ENCODE measurements at places on chromosomes 2 and 18.

- no peak for DNase-seq
These were observed 439.0 kb downstream of the FBXO15 start for GRCh38 chr18:73708591-73708990.

GRCh38 chr2:104861351-104862057 lies 7.6 kb downstream of the POU3F3 start:
- no peak for DNase-seq

GRCh38 chr18:53443831-53444230 lies 780.6 kb downstream of the MBD2 start:
- no peak for DNase-seq

DNA sequence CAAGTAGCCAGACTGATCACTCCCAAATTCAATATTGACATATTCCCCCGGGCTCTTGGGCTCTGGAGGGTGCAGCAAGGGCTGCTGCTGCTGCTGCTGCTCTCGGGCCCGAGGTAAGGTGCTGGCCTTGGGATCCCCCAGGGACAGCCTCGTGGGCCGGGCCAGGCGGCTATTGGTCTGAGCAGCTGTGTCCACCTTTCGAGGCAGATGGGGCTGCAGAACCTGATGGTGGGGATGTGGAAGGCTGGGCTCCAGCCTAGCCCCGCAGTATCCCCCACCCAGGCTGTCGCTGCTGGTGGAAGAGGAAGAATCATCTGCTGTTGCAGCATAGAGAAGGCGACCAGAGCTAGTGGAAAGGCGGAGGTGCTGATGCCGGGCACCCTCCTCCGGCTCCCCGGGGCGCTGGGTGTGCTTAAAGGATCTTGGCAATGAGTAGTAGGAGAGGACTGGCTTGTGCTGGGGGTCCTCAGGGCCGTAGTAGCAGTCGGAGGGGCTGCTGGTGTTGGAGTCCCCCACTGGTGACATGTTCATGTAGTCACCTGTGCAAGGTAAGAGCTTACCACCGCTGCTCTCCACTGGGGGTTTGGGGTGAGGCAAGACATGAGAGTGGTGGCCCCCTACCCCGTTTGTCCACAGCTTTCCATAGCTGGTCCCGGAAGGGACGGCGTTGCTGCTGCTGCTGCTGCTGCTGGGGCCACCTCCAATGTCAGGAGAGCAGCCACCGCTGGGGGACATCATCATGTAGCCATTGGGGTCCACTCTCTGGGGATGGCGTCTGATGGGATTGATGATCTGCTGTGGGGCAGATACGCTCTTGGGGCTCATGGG lies 3.4 kb downstream of the IRS1 start:
- no peak for DNase-seq

DNA sequence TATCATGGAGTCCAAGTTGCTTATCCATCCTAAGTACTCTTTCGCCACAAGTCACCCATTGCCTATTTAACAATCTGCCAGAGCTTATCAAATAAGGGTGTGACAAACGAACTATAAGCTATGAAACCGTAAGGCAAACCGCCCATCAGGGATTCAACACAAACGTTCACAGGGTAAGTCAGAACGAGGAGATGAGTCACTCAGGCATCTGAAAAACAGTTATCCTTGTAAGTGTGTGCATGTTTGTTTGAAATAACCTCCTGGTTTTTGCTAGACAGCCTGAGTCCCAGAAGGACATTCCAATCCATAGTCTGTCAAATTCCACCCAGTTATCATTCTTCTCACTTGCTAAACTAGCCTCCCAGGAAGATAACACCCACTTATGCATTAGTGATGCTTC lies 299.1 kb downstream of the PAX3 start:
- no peak for DNase-seq

GRCh38 chr2:62149708-62150107 lies 46.2 kb upstream of the B3GNT2 start:
- DNase-seq = no peak

- DNase-seq = no peak
These were observed 167.5 kb downstream of the UPP2 start for GRCh38 chr2:158269143-158269542.

- no peak for DNase-seq
These were observed 1249.0 kb upstream of the FAM98A start for GRCh38 chr2:34848132-34848531.

DNA sequence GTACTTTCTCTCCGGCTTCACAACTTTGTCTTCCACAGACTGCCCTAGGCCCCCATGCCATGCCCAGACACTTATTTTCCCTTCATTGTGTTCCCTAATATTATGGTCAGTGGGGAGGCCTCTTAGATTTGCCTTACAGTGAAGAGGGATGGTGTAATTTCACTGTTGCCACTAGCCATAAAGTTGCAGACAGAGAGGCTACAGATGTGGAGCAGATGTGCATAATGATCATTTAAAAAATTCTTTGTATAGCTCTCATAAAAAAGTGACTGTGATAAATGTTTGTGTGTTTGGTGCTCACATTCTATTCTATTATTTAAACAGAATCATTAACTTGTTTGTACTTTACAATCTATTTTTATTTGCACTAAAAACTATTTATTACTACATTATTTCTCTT lies 67.5 kb upstream of the FN1 start:
- DNase-seq = no peak

GRCh38 chr2:37917281-37918228 lies 7.5 kb upstream of the RMDN2 start:
- DNase-seq = no peak

- DNase-seq = no peak
These were observed 71.0 kb downstream of the PDE1A start for GRCh38 chr2:182355815-182356214.

GRCh38 chr2:186445506-186445905 lies 40.6 kb upstream of the ZC3H15 start:
- DNase-seq = no peak

GRCh38 chr18:25497151-25497794 lies 145.3 kb upstream of the ZNF521 start:
- no peak for DNase-seq

DNA sequence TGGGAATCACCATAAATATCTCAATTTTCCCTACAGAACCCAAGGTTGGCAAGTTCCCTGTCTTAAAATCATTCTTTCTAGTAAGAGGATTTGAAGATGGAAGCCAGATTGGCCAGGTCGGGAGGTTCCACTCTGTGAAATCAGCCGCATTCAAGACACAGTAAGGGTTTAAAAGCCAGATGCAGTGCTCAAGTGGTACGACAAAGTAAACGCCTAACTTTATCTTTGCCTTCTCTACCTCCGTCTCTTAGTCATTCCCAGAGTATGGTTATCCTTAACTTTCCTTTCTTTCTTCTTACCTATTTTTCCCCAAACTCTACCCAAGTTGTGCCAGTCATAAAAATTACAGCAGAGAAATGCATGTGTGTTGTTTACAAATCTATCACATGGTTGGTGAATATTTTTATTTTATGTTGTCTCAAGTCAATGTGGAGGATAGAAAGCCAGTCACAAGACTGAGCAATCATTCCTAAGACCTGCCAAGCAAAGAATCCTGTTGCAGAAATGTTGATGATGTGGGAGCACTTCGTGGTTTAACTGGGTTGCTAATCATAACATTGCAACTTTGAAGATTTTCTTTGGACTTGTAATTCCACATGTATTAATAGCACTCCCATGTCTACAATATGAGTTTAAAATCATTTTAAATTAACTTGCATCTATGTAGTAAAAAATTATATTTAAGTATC lies 62.6 kb downstream of the SLC40A1 start:
- DNase-seq = no peak

DNA sequence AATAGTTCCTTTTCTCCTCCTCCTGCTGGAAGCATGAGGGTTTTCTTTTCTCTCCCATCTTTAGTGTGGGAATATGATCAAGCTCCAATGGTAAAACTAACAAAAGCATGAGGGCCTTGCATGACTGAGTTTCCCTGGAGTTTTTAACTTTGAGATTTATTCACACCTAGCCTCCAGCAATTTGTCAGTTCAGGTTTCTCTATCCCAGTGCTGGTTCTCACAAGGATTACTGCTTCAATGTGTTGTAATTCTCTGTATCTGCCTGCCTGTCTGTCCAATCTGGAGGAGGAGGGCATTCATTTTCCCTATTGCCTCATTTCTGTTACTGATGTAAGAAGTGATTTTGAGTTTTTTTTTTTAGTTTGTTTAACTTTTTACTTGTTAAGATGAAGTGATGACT lies 57.6 kb upstream of the RPRM start:
- no peak for DNase-seq

GRCh38 chr2:224147174-224147573 lies 108.1 kb upstream of the SERPINE2 start:
- DNase-seq = no peak

DNA sequence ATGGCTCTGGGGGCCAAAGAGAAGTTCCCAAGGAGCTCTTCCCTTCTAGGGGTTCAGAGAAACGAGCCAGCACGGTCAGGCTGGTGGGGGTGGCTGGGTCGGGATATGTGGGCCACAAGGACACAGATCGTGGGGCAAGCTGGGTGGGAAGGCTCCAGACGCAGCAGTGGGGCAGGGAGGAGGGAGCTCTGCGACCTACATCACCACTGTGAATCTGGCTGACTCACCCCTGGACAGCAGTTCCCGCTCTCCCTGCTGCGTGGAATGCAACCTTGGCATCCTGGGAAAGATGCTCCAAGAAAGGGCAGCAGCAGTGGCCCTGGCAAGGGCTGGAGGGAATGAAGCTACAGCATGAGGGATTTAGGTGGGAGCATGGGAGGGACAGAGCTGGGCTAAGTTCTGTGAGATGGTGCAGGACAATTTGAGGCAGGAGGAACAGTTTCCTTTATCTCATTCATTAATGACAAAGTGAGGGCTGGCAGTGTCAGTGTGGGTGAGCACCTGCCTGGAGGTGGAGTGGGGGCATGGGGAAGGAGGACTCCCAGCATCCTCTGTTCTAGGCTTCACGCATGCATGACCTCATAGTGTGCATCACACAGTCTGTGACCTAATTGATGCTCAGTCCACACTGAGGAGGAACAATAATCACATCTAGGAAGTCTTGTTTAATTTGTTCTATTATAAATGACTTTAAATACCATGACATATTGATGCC lies 25.0 kb downstream of the CELF4 start:
- no peak for DNase-seq

DNA sequence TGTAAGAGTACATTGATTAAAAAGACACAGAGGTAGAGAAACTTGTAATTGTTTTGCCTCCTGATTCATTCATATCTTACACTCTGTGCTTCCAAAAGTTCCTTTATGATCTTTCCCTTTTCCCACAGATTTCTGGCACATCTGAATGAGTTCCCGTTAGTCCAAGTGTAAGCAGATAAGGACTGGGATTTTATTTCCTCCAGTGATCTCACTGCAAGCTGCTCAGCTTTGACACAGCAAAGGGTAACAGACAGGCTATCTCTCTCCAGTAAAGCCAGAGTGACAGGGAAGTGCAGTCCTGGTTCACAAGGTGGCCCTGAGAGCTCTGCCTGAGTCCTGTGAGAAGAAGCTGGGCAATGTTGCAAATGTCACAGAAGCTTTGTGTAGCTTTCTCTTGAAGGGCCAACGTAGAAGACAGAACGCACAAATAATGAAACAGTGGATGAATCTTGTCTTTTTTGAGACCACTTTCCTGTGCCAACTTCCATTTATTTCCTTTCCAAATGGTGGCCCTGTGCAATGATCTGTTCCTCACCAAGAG lies 32.5 kb upstream of the KCNE4 start:
- DNase-seq = no peak

GRCh38 chr2:68857855-68858456 lies 13.2 kb downstream of the BMP10 start:
- DNase-seq = no peak

DNA sequence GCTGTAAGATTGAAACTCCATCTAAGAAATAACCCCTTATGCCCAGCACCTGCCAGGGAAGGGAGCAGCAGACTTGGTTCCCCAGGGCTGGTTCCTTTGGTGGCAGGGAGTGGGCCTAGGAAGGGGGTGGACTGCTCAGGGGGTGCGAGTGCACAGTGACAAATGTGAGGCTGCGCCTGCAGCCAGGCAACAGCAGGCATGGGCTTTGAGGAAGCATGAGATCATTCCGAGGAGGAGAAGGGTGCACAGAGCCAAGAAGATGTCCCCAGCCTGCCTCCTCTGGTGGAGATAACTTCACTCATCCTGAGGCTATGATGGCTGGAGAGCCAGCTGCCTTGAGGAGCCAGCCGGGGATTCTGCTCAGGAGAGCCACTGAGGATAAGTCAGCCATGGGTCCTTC lies 158.0 kb downstream of the CAPN13 start:
- no peak for DNase-seq

DNA sequence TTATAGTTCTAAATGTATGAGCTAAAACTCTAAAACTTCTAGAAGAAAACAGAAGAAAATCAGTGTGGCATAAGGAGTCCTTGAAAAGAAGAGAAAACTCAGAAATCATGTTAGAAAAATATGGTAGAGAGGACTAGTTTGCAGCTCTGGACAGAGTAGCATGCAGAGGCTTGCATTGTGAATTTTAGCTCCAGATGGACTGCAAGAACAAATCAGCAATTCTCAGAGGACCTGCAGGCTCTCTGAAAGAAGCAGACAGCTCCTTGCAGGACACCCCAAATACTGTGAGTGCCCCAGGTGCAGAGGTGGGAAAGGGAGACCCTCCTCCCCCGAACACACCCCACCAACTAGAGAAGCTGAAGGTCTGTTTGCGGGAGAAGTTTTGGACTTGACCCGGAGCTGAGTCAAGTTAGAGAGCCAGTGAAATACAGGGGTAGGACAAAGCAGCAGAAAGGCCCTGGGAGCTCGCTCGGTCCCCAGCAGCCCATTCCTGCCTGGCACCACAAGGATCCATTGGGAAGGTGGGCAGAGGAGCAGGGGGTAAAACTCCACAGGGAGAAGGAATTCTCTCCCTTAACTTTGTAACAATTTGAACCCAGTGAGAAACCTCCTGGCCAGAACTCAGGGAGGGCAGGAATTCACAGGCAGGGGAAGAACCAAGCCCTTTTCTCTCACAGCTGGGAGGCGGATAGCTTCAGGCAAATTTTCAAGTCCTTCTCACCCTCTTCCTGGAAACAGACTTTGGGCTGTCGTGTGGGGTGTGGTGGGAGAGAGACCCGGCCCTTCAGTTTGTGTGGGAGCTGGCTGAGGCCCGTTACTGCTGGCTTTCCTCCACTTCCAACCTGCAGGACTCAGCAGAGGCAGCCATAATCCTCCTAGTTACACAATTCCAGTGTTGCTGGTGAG lies 216.2 kb upstream of the SLC35G4 start:
- DNase-seq = no peak

DNA sequence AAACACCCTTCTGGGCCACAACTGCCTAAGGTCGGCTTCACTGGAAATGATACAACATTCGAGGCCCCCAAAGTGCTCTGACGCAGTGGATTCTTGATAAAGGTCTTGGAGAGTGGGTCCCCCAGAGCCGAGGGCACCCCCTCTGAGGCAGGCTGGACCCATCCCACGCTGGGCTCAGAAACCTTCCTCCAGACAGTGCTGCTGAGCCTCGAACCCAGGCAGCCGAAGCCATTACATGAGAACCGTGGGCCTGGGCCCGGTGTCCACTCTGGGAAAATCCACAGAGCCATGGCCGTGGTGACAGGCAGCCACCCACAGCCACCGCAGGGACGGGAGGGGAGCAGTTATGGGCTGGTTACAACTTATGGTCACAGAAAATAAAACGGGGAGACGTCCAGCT lies 81.4 kb upstream of the ID2 start:
- DNase-seq = no peak
